Kidney glomerular epithelial cell (primary cell): ENCODE measurements at places on chromosomes 1 and 21.
A peak's percentile ranks its signal among the peaks of the same experiment; 100 is the strongest.

DNA sequence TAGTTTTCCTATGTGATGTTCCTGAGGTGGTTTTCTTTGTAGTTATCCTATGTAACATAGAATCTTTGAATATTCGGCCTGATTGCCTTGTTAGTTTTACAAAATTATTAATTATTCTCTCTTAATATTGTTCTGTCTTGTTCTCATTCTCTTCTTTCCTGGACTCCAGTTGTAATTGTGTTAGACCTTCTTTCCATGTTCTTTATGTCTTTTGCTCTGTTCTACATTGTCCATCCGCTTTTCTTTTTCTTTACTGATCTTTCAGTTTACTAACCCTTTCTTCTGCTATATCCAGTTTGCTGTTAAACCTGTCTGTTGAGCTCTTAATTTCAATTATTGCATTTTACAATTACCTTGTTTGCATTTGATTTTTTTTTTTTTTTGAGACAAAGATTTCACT, 89.3 kb downstream of the PEX14 start:
- no peak for DNase-seq

GRCh38 chr1:157168015-157168414, 29.8 kb upstream of the ETV3 start:
- DNase-seq: no peak

DNA sequence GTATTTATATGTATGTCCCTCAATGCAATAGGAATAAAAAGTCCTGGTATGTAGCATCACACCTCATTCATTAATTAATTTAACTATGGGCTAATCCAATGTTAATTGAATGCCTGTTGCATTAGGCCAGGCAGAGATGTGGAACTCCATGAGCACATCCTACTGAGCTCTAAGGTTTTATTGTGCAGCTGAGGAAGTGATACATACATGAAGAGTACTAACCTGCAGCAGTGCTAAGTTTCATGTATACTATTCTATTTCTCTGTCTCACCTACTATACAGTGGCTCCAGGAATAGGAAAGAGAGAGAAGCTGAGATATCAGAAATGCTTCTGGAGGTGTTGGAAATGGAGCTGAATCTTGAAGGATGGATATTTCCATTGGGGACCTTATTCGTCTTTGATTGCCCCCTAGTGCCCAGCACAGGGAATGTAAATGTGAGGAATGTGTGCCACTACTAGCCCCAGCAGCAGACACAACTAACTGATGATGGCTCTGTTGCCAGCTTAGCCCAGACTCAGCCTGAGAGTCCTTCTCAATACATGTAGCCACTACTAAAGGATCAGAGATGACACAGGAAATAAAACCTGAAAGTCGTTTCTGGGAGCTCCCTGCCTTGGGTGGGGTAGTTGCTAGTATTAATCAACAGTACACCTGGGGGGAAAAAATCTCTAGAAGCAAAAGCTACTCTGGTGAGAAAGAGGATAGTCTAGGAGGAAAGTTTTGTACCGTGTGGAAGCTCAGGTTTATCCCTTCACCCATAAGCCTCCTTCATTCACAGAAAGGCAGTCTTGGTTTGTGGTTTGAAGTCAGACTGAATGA, 173.3 kb upstream of the FOXD3 start:
- peak; percentile 54 for DNase-seq

DNA sequence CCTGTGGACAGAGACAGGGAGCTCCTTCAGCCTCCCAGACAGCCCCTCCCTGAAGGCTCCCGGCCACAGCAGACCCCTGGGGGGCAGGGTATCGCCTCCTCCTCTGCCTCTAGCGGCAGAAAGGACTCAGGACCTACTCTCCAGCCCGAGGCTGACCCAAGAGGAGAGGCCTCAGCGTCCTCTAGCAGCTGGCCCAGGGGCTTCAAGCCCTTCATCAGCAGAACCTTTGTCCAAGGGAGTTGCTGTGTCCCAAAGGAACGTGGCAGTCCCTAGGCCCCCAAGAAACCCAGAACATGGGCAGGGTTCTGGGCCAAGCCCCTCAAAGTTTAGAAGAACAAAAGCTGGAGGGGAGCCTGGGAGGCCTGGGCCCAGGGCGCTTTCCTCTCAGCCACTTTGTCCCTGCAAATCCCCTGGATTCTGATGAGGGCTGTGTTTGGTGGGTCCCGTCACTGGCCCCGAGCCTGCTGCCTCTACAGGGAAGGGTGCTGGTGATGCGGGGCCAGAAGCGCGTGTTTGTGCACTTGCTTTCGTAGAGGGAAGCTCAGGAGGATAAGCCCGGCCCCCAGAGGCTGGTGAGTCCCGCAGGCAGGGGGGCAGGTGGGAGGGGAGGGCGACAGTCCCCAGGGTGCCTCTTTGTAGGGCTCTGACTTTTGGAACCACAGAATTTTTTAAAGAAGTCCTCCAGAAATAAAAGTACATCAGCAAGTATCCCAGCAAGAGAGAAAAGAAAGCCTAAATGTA, 13.3 kb downstream of the ITGB2 start:
- DNase-seq: no peak

DNA sequence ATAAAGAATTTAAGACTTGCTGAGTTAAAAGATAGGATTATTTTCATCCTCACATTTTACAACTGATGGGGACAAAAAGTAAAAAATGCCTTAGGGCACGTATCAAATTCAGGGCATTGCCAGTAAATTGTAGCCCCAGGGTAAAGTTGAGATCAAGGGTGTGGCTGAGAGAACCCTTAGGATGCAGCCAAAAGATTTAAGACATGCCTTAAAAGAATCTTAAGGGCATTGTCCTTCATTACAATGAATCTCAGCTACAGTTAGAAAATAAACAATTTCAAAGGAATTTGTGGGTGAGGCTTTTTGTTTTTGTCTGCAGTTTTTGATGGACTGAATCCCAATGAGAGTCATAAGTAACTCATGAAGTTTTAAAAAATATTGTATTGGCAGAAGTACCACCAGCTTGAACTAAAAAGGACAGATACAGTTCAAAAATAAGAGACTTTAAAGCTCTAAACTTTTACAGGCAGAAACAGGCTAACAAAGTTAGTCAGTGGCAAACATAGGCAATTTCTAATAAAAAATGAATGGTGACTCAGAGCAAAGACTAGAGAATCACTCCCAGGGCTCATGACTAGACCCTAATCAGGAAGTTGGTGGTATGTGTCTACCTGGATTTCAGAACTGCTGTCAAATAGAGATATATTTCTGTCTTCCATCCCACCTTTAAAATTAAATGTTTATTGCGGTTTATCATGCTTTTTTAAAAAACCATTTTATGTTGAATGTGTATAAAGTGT, 165.1 kb upstream of the SNX7 start:
- DNase-seq: no peak

GRCh38 chr1:77347646-77348045, 65.8 kb downstream of the AK5 start:
- peak; percentile 89 for DNase-seq
